ENCODE measurements at places on chromosomes 12 and 14.
A peak's percentile ranks its signal among the peaks of the same experiment; 100 is the strongest.

DNA sequence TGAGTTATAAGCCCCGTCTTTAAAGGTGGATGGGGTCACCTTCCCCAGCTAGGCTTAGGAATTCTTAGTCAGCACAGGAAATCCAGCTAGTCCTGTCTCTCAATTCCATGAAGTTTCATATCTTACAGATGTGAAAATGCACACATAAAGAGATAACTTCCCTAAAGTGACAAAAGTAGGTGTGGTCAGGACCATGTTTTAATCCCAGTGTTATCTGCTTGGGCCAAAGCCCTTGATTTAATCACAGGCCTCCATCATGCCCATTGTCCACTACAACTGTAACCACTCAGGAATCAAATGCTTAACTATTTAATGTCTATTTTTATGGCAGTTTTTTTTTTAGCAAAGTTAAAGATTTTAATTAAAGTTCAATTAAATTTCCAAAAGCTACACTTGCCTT lies 194.4 kb upstream of the BTG1 start:
- DNase-seq = no peak

- DNase-seq = no peak
These were observed 56.9 kb upstream of the TSPAN8 start for GRCh38 chr12:71214511-71215285.

DNA sequence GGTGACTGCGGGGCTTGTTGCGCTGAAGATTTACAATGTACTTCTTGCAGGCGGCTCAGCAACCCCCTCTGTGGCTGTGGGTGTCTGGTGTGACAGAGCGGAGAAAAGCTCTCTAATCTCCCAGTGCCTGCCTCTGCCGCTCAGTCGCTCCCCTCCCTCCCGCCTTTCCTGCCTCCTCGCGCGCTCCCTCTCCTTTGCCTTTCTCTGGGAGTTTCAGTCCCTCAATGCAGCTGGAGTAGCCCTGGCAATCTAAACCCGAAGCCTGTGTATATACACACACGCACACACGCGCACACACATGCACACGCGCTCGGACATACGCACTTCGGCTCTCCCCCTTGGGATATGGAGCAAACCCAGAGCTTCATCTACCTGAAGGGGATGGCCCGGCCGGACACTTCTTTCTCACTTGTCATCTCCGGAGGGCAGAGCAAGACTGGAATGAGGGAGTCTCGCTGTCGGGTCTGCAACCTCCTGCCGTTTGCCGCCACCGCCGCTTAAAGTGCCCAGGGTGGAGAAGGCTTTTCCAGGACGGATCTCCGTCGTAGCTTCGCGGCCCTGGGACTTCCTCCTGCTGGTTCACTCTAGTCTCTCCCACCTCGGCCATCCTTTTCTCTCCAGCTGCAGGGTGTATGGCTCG lies 599 bp upstream of the TRHDE start:
- DNase-seq = peak; percentile 43

DNA sequence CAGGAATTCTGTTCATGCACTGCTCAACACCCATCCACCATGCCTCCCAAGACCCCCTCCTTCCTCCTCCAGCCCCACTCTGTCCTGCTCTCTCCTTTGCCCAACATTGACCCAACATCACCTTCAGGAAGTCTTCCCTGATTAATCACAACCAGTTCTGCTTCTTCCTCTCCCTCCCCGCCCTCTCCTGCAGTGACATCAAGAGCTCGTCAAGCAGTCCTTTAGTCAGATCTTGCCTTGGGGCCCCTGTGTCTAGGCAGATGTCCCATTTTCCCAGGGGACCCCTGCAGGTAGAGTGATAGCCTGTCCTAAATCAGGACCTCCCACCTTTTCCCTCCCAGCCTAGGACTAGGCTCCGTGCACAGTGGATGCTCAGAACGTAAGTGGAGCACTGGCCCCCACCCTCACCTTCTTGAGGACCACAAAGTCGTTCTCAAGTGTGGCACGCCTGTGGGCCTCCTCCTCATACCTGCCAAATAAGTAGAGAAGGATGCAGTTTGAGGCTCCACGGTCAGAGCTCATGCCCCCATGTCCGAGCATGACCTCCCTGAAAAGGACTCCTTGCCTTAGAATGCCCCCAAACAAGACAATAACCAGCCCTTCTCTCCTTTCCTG lies 2.3 kb downstream of the KRT78 start:
- no peak for DNase-seq

DNA sequence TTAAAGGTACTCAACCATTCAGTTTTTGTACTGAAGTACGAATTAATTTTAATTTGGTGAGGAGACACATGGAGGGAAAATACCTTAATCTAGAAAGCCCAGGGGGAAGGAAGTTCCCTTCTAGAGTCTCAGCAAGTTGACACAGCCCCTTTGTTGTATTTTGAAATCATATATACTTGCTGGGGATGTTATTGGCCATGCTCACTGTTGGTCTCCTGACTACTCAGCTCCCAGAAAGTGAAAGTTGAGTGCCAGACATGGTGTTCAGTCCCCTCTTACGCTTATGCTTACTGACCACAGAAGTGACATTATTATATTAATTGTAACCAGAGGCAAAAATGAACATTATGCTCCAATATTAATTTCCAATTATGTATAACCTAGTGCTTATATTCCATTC lies 28.1 kb downstream of the ARF6 start:
- no peak for DNase-seq

- DNase-seq = no peak
These were observed 848.7 kb downstream of the NRXN3 start for GRCh38 chr14:79018836-79019235.

GRCh38 chr12:108582509-108582908 lies 15.4 kb downstream of the TMEM119 start:
- DNase-seq = no peak

DNA sequence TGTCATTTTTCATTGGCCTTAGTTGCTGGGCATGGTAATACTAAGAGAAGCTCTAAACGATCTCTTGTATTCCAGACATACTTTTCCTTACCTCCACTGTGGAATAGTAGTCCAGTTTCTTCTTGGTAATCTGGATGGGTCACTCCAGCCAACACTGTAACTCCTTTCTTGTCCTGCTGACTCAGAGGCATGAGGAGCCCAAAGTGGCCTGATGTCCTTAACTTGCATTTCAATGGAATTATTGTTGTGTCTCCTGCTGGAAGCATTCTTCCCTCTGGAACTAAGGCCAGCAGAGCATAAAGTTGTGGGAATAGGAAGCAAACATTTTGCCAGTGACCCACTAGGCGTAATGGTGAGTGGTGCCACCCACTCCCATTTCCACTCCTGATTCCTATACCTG lies 33.1 kb downstream of the DAAM1 start:
- DNase-seq = no peak

GRCh38 chr12:74981541-74981940 lies 228.1 kb downstream of the KCNC2 start:
- DNase-seq = no peak

DNA sequence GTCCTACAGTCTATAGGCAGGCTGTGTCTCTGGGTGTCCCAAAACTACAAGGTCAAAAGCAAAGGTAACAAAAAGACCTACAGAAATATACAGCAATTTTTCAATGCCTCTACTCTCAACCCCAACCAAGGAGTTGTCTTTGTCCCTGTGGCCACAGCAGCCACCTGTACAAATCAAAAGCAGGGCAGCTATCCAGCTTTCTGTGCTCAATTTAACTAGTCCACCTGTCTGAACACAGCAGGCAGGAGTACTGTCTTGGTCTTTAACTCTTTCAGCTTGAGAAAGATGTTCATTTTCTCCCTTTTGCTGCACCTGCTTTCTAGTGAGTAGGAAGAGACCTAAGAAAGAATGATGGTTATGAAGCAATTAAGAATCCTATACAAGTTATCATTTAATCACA lies 19.7 kb downstream of the GDF11 start:
- no peak for DNase-seq

- no peak for DNase-seq
These were observed 102.0 kb downstream of the PRMT8 start for GRCh38 chr12:3592856-3593625.

GRCh38 chr12:1104088-1104800 lies 113.2 kb downstream of the ERC1 start:
- no peak for DNase-seq

DNA sequence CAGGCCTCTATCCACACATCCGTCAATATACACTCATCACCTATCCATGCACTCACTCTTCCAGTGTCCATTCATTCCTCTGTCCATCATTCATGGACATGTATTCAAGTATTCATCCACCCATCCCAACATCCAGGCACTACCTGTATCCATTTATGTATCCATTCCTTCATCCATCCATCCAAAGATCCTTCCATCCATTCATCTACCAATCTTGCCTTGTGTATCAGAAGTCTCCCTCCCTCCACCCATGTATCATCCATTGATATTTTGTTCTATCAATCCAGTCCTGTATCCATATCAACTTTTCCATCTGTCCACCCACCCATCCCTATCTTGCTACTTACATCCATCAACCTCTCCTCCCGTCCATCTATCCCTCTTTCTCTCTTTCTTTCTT lies 4.0 kb downstream of the BEGAIN start:
- no peak for DNase-seq

DNA sequence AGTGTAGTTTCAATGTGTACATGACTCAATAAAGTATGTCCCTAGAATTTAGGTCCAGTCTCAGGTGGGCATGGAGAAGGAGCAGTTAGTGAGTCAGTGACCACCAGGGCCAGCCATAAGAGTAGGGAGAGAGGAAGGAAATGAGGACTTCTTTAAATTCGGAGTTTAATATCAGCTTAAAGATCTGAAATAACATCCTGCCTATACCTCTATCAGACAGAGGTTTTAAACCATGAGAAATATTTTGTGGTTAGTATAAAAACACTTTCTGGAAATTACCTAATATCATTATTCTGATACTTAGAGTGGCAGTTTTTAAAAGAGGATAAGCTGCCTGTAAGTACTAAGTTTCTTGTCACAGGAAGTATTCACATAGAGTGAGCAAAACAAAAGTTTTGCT lies 61.7 kb upstream of the ST8SIA1 start:
- no peak for DNase-seq

GRCh38 chr12:71208053-71208685 lies 50.4 kb upstream of the TSPAN8 start:
- DNase-seq = no peak

DNA sequence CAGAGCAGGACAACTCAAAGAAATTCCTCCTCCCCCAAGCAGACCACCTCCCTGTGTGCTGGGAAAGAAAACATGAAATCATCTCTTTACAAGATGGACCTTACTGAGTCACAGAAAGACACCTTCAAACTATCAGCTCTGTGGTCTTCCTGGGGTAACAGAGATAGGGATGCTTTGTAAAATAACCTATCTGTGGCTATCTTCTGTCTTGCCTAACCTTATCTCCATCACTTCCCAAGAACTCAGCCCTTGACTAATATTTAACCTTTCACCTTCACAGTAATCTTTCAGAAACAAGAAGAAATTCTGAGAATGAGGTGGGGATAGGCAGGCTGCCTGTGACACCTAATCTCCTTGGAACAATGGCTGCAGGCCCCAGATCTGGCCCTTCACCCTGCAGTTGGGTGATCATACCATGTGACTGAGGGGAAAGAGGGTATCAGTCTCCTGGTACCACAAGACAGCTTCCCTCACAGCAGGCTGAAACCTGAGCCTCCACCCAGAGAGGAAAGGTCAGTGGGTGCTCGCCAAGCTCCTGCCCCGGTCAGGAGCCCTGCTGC lies 27.4 kb upstream of the CEBPE start:
- DNase-seq = no peak

- DNase-seq = peak; percentile 25
These were observed 629 bp downstream of the PRDM4 start for GRCh38 chr12:107760207-107760808.

DNA sequence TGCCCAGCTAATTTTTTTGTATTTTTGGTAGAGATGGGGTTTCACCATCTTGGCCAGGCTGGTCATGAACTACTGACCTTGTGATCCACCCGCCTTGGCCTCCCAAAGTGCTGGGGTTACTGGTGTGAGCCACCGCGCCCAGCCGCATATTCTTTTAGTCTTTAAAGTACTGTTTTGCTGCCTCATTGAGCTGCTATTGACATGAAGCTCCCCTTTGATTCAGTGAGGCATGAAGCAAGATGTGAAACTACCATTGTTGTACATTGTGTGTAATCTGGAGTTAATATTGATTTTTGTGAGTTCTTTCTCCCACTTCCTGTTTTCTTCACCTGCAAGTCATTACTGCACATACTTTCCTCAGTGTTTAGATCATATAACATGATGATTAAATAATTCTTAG lies 80.8 kb downstream of the MNAT1 start:
- no peak for DNase-seq

- no peak for DNase-seq
These were observed 33.4 kb downstream of the PNMA1 start for GRCh38 chr14:73680821-73681220.

DNA sequence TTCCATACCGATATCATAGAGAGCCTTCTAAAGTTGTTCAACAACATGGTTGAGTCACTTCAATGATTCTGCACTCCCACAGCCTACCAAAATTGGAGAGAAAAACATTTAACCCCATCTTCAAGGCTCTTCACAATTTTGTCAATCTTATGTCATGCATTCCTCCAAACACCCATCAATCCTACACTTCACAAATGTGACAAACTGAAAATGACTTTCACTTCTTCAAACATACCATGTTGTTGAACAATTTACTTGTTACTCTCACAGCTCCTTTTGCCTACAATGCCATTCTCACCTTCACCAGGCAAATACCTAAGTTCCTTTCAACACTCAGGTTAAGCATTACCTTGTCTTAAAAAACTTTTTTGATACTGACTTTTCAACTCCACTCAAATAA lies 88.0 kb downstream of the OSBPL8 start:
- no peak for DNase-seq

GRCh38 chr14:57712102-57712501 lies 153.8 kb downstream of the SLC35F4 start:
- DNase-seq = no peak

GRCh38 chr12:69553628-69554248 lies 31.5 kb upstream of the CCT2 start:
- DNase-seq = peak; percentile 45

- DNase-seq = peak; percentile 98
These were observed at the start of gene LGMN for GRCh38 chr14:92748259-92749016. Gene LGMN, minus strand, starts transcription at chr14:92748627. Its CDS starts 15,841 bp downstream, at chr14:92732786.

DNA sequence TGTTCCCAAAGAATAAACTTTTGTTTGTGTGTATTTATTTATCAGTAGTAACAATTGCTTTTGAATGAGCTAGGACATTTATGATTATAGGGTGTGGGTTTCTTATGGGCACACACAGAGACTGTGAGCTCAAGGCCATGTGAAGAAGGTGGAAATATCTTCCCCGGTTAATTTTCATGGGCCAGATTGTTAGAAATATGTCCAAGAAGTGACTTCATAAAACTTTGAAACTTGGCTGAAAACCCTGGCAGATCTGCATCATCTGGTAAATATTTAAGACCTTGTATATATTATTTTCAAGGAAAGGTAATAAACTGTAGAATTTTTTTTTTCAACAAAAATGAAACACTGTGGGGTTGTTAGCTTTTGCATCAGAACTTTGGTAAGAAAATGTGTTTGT lies 53.5 kb upstream of the RNU6-8 start:
- no peak for DNase-seq

All from globus pallidus (tissue), 1 donor.